NCI-H446 treated with DMSO at 0.1 percent for 48 hours (cell line): ENCODE measurements at places on chromosomes 5 and 9.
A peak's percentile ranks its signal among the peaks of the same experiment; 100 is the strongest.

DNA sequence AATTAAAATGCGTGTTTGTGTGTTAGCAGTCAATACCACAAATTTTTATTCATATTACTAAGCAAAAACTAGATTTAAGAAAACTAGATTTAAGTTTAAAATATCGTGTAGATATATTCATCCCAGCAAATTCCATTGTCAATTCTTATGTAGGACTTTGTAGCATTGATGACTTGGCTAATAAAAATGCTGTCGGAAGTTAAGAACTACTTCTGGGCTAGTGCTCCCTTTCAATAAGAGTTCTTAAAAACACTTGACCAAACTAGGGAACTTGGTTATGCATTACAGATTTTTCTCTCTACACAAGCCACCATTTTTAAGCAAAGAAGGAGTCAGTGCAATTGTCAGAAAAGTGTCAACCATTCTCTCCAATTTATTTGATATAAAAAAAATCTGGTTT, 68.7 kb upstream of the RAD23B start:
- no peak for DNase-seq

GRCh38 chr5:53126521-53126920, 17.0 kb upstream of the MOCS2 start:
- DNase-seq: no peak

- DNase-seq: peak; percentile 28
These were observed 143.4 kb downstream of the GDNF start for GRCh38 chr5:37696190-37697021.

- no peak for DNase-seq
These were observed 56.6 kb downstream of the KCNN2 start for GRCh38 chr5:114418176-114419066.
